ENCODE measurements at places on chromosomes 3 and 15.

DNA sequence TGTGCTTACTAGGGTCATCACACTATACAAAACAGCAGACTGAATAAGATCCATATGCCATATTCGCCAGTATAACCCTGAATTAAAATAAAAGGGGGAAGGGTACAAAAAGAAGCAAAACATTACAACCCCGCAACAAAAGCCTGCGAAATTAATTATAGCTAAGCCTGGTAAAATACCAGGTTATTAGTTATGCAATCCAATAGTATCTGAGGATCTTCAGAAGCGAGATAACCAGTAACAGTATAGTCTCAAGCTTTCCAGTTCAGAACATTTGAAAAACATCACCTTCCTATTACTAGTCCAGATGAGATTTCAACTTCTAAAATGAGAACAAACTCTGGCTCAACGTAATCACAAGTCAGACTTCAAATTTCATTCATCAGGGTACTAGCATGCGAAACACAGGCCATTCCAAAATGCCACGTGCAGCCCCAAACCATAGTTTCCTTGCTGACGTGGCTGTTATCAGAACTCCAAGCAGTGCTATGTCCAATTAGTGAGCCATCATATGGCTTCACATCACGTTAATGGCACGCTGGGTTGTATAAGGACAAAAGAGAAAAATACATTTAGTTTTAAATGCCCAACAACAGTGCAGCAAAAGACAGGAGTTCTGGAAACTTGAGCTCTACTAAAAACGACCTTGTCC, 1.1 kb downstream of the SSR3 start:
- no peak for DNase-seq

DNA sequence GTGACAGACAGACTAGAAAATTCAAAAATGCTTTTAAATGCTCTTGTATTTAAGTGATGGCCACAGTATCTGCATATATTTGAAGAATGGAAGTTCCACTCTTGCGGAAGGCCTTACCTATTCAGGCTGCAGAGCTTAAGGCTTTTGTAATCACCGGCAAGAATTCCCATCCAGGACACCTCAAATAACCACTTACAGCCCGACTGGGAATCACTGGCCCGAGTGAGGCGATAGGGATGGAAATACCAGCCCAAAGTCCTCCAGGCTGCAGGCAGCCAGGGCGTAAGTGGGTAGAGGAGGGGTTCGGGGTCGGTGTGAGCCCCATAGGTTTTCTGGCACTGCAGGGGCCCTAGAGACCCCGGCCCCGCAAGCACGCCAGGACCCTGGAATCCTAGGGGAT, 9.5 kb downstream of the CMTM7 start:
- DNase-seq: no peak

DNA sequence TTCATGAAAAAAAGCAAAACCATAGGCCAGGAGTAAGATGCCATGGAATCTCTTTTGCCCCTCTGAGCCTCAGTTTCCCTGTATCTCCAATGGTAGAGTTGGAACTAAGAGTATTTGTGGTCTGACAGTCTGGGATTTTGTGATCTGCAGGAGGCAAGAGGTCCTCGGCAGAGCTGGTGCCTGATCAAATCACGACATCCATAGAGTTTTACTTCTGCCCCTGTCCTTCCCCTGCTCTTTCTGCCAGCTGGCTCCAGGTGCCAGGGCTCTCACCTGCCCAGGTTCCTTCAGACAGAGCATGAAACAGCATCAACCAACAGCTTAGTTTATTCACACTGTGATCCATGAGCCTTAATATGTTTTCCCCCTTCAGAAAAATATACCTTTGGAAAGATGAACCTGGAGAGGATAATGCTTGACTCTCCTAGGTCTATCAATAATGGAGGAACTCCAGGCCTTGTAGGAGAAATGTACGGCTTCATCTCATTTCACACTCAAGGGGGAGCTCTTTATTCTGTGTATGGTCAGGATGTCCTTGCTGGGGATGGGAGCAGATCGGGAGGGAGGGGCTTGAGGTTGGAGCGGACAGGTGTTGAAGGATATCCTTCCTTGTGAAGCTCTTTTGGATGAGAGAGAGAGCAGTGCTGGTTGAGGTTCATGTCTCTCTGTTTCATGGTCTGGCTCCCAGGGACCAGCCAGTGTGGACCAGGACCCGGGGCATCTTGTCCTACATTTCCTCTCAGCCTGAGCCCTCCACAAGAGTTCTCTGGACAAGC, 309.9 kb downstream of the RPLP1 start:
- DNase-seq: no peak

- DNase-seq: no peak
These were observed 29.1 kb upstream of the LYZL4 start for GRCh38 chr3:42439261-42440115.

DNA sequence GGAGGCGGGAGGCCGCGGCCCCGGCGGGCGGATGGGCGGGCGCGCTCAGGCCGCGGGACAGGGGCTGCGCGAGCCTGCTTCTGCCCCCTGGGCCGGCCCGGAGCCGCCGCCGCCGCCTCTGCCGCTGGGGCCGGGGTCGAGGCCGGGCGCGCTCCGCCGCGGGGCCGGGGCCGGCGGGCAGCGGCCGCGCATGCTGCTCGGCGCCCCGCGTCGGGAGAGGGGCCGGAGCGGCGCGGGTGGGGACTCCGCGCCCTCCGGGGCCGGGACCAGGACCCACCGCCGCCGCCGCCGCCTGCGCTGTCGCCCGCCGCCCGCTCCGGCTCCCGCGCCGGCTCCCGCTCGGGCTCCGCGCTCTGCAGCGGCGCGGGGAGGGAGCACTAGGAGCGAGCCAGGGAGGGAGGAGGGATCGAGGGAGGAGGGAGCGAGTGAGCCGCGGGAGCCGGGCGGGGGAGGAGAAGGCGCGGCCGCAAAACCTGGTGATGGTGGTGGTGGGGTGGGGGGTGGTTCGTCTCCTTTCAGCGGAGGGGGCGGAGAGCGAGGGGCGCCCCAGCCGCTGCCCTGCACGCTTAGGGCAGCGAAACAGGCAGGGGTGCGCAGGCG, at the start of gene LINGO1:
Gene LINGO1, minus strand, starts transcription at position 379 of the 600 bp plus-strand sequence. CDS start 597 bp downstream, outside the sequence.
- no peak for DNase-seq

DNA sequence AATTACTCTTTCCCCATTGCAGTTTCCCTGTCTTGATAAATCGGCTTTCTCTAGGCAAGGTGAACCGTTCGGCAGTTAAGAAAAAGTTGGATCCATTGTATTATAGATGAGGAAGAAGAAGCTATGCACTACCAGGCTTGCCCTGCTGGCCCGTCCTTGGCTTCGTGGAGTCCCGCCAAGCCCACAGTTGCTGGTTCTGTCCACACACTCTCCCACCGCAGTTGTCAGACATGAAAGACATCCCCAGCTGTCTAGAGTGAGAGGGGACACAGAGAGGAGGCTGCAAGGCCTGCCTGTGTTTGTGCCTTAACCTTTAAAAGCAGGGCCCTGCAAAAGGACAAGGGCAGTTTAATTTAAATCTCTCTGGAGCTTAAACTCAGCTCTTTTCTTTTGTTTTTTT, 47.2 kb upstream of the PLCL2 start:
- DNase-seq: no peak

DNA sequence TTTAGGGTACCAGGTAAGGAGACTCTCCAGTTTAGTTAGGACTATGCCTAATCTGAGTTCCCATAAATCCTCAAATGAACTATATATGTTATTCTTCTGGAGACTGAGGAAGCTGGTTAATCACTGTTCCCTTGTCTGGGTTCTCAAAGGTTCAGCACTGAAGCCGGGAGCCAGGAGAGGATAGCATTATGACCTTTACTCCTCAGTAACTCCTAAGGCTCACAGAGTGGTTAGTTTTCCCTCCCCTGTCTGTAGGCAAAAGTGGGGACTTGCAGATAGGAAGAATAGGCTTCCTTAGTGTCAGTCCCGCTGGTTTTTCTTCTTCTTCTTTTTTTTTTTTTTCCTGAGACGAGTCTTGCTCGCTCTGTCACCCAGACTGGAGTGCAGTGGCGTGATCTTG, 50.4 kb downstream of the CRTC3 start:
- no peak for DNase-seq

GRCh38 chr3:171181907-171182690, 155.6 kb upstream of the SLC2A2 start:
- DNase-seq: no peak
